Renal cortical epithelial cell (primary cell): ENCODE measurements at places on chromosomes 1 and 21. TPM values are rescaled to one million over a fixed set of nuclear protein-coding genes. Genes with fewer than 3 reads are reported as not detected.

The ANKRD34A gene
- 0.15 TPM in 1 of 2 replicates, not detected in the other for total RNA-seq

The OSCP1 gene
- 14.2 and 21.2 TPM in 2 replicates for total RNA-seq

The SPRR4 gene
- not detected in 2 replicates for total RNA-seq

GRCh38 chr1:219812491-219813203 is 115.7 kb downstream of the SLC30A10 start:
- peak; percentile 72 for DNase-seq

DNA sequence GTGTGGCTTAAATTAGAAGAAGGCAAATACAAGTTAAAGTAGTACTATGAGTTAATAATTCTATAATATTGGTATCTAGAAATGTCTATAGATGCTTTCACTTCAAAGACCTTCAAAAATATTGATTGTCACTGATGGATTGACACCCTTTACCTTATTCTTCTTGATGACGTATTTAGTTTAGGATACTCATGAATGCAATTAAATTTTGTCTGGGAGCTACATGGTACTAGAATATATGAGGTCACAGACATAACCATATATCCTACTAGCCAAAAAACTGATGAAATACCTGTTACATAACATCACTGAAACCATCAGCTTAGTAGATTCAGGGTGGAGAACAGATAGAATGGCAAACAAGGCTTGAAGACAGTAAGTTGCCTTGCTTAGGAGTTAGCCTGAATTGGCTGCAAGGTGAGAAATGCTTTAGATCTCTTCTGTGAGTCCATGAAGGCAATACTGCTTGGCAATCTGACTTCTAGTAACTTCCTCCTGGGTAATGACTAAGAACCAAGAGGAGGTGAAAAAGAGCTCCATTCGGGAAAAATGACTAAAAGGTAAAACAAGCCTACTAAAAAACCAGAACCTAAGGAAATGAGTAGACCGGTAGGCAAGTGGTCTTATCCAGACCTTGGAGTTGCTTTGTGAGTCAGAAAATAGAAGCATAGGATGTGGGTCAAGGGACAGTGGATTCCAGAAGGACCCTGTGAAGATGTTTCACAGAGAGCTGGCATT is 16.9 kb upstream of the ARHGAP29 start:
- DNase-seq, result peak; percentile 62

- DNase-seq, result peak; percentile 54
Measured at GRCh38 chr1:151621351-151621750, 9.5 kb downstream of the SNX27 start.

DNA sequence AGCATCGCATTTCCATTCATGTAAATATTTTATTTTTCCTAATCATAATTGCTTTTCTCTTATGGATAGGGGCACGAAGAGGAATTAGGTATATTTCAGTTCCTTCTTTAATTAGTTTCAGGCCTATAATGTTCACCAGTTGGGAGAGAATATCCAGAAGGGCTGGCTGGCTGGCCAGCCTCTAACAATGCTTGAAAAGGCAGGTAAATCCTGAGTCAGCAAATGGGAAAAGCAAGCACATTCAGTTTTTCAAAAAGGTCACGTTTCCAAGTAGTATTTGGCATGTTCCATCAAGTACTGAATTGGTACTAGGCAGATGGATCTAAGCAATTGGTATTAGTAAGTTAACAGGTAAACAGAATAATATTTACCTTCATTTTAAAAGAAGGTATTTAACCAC is 8.0 kb downstream of the RAB29 start:
- no peak for DNase-seq

DNA sequence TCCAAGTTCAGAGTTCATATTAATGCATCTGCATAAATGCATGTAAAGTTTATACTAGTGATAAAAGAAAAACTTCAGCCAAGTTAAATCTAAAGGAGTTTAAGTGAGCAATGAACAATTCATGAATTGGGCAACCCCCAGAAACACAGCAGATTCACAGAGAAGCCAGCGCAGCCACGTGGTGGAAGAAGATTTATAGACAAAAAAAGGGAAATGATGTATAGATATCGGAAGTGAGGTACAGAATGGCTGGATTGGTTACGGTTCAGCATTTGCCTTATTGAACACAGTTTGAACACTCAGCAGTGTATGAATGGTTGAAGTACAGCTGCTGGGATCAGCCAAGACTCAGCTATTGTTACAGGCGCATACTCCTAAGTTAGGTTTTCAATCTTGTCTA is 5.7 kb downstream of the AK5 start:
- no peak for DNase-seq

DNA sequence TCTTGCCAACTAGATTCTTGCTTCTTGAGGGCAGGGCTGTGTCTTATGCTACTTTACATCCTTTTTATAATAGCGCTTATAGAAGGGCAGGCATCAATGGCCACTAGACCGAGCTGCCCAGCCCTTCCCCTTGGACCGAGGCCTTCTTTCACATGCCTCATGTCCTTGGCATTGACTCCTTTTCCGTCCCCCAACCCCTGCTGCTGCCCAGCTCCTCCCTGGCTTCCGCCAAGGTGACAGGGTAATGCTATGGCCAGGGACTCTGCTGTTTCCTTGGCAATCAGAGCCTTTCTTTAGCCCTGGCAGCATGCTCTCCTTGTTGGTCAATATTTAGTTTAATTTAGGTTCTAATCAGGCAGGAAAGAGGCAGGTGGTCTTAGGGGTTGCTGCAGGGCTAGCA is 48.2 kb downstream of the DDX20 start:
- DNase-seq, result no peak
